ENCODE measurements at places on chromosomes 11 and 22.

DNA sequence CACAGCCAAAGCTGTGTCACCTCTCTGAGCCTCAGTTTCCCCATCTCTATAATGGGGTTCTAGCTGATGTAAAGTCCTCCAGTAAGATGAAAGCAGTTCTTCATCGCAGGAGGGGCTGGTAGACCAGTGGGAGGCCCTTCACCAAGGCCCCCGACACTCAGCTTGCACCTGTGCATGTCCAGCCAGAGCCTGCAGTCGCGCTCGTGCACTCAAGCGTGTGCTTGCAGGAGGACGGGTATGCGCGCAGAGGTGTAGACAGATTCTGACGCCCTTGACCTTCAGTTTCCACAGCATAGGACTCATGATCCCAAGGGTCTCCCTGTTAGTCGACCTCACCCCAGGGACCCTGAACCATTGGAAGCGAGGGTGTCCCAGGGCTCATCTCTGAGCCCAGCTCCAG lies 633.7 kb downstream of the TBC1D22A start:
- no peak for DNase-seq

- DNase-seq, result no peak
Observed at GRCh38 chr11:77501758-77502157, 27.9 kb upstream of the PAK1 start.

DNA sequence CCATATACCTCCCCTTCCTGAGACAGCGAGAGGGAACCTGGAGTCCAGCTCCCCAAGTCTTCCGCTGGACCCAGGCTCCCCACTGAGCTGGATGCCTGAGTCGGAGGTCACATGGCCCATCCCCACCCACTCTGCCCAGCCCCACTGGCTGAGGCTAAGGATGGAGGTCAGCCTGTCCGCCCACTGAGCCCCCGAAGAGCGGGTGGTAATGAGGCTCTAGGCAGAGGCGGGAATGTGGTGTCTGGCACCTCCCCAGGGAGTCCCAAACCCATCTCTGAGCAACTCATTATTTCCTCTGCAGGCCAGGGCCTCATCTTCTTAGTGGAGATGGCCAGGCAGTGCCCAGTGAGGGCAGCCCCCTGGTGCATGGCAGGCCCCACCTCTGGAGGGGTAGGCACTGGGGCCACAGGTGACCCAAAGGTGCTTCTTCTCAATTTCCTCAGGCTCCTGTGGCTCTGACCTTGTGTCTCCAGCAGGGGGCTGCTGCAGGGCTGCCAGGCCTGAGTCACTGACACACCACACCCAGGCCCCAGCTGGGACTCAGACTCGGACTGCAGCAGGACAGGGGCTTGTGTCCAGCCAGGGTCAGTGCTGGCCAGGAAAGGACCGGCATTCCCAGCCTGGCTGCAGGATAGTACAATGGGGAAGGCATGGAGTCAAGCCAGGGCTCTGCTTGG lies 10.2 kb upstream of the PDE2A start:
- no peak for DNase-seq

- DNase-seq, result no peak
Observed at GRCh38 chr11:16226245-16226644, 130.1 kb downstream of the SOX6 start.

- no peak for DNase-seq
Observed at GRCh38 chr11:43243927-43244326, 67.9 kb upstream of the API5 start.

GRCh38 chr11:71404209-71404608 lies 44.0 kb downstream of the DHCR7 start:
- DNase-seq, result no peak

DNA sequence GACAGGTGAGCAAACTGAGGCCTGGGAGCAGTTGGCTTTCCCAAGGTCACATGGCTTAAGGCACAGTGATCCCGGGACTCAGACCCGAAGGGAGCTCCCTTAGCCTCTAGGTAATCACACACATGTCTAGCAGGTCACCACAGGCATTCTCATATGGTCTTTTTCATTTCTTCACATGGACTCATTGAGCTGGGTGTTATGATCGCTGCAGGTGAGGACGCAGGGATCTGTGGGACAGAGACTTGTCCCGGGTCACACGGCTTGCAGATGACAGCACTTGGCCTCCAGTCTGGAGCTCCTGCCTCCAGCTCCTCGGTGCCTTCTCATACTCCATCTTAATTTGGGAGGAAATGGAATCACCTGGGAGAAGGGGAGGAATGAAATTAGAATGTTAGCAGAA lies 23.6 kb upstream of the CACNG2 start:
- DNase-seq, result peak; percentile 30

- no peak for DNase-seq
Observed at GRCh38 chr11:8011371-8011770, 24.2 kb downstream of the EIF3F start.

DNA sequence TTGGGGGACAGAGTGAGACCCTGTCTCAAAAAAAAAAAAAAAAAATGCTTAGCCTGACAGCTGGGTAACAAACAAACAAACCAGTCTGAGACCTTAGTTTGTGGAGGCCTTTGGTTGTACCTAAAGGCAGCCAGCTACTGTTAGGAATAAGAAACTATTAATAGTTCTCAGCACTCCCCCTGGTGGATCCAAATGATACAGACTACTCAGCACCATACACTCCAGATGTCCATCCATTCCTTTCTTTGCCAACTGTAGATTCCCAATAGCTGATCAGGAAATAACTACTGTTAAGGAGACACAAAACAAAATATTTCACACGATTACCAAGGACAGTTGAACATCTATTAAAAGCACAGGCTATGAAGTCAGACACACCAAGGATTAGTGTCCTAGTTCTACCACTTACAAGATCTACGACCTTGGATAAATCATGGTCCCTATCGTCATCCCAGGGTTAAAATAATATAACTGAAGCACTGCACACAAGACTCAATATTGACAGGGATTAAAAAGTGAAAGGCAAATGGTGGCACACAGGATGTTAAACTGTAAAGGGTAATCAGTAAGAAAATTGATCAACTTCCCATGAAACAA lies 17.2 kb downstream of the CLDN25 start:
- no peak for DNase-seq

DNA sequence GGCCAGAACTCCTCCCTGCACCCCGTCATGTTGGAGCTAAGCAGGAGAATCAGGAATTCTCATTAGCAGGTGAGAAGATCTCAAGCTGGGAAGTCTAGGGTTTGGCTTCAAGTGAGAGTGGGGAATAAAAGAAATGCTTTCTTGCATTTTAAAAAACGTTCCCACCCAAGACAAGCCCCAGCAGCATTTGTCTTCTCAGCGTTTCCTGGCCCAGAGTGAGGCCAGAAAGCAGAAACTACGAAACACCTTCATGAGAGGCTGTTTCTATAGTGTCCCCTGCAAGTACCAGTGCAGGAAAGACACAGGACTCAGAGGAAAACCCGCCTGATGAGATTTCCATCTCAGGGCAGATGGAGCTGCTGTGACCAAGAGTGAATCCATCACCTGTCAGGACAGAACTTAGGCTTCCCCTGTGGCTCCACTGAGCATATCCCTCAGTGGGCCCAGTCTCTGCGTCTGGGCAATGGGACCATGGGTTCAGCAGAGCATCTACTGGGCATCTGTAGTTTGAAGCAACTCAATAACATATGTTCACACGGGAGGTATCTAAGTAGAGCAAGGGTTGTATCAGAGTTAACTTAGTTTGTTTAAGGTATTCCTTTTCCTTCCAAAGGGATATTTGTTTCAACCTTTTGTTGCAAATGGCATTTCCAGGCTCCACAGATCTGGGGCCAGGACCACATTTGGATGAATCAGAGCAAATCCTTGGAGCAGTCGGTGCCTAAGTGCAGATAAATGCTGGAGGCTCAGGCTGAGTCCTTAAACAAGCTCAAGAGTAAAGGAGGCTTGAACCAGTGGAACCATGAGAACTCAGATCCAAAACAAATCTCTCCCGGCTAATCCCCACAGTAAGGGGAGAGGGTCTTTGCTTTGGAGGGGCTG lies 548.3 kb downstream of the MIAT start:
- DNase-seq, result peak; percentile 53

DNA sequence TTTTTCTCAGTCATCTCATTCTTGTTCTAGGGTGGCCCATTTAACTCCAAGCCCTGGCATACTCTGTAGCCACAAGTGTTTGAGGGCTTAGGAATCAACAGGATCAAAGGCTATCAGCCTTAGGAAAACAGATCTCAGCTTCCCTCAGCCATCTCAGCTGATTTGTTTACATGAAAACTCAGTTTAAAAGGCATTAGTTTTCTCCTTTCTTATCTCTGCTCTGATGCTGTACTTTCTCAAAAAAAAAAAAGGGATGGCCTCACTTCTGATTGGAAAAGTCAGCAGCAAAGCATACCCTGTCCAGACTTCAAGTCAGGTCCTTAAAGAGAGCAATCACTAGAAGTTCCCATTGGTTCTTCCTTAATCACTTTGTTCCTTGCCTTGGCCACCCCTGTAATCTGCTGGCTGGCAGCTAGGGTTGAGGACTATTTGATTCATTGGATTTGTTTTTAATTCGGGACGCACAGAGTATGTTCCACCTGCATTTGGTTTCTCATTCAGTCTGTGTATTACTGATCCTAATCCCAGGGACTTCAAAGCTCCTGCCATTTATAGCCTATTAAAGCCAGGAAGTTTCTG lies 102.8 kb downstream of the EXT2 start:
- DNase-seq, result no peak

GRCh38 chr11:119484741-119485605 lies 62.0 kb upstream of the THY1 start:
- DNase-seq, result peak; percentile 53

All from left forelimb (tissue), 1 donor.